AG04450 (cell line): ENCODE measurements at places on chromosomes 2 and 18.

DNA sequence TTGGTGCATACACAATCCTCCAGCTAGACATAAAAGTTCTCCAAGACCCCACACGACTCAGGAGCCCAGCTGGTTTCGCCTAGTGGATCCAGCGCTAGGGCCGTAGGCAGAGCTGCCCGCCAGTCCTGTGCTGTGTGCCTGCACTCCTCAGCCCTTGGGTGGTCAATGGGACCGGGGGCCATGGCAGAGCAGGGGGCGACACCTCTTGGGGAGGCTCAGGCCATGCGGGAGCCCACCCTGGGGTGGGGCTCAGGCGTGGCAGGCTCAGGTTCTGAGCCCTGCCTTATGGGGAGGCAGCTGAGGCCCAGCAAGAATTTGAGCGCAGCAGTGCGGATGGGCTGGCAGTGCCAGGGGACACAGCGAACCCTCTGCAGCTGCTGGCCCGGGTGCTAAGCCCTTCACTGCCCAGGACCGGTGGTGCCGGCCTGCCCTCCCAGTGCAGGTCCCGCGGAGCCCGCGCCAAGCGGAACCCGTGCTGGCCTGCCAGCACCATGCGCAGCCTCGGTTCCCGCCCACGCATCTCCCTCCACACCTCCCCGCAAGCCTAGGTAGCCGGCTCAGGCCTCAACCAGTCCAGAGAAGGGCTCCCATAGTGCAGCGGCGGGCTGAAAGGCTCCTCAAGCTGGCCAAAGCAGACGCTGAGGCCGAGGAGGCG, 1566.6 kb upstream of the SLC39A10 start:
- no peak for DNase-seq

- no peak for DNase-seq
Measured at GRCh38 chr18:6069103-6069502, 173.8 kb upstream of the TMEM200C start.

GRCh38 chr2:160920791-160921303, 239.4 kb upstream of the TANK start:
- peak; percentile 93 for DNase-seq

GRCh38 chr2:71784734-71785511, 331.6 kb downstream of the DYSF start:
- no peak for DNase-seq

DNA sequence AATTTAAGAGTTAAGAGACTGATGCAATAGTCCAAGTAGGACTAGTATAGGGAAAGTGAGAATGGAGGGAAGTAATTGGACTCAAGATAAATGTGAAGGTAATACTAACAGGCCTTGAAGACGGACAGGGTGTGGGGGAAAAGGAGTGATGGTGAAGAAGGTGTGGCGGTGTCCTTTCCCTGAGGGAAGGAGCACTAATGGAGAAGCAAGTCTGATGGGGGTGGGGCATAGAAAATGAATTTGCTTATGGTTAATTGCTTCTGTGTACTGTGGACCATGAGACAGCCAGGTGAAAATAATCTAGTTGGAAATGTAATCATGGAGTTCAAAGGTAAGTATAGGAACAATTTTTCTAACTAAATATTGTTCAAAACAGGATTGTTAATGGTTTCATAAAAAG, 7.1 kb upstream of the TGOLN2 start:
- no peak for DNase-seq

- no peak for DNase-seq
Measured at GRCh38 chr18:50848991-50849390, 29.2 kb upstream of the MRO start.

DNA sequence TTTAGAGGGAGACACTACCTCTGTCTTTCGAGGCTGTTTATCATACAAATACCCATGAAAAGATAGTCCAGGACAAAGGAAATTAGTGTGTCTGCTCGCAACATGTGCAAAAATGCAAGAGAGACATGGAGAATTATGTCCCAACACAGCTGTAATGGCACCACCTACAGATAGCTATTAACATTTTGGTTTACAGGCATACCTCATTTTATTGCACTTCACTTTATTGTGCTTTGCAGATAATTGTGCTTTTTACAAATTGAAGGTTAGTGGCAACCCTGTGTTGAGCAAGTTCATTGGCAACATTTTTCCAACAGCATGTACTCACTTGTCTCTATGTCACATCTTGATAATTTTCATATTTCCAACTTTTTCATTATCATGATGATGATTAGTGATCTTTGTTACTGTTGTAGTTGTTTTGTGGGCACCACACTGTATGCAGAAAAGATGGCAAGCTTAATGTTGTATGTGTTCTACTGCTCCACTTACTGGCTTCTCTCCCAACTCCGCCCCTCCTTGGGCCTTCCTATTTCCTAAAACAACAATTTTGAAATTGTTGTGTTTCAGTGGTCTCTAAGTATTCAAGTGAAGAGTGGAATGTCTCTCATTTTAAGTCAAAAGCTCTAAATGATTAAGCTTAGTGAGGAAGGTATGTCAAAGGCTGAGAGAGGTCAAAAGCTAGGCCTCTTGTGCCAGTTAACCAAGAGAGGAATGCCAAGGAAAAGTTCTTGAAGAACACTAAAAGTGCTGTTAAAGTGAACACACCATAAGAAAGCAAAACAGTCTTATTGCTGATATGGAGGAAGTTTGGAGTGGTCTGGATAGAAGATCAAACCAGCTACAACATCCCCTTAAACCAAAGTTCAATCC, 52.0 kb downstream of the ANKRD12 start:
- DNase-seq: no peak

DNA sequence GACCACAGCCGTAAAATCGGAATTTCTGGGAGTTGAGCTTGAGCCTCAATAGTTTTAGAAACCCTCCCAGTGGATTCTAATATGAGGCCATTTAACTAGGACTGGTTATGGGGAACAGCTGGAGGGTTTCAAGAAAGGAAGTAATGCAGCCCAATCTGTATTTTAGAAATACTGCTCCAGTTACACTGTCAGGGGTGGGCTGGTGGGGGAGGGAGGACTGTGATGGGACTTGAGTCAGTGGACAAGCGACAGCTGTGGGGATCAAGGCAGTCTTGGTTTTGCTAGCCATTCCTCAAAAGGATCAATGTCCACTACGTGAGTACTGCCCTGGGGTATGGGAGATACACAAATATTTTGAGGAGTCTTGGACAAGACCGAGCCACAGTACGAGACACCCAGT, 34.8 kb downstream of the ASB1 start:
- no peak for DNase-seq

- no peak for DNase-seq
Measured at GRCh38 chr2:40824278-40824677, 372.4 kb upstream of the SLC8A1 start.

DNA sequence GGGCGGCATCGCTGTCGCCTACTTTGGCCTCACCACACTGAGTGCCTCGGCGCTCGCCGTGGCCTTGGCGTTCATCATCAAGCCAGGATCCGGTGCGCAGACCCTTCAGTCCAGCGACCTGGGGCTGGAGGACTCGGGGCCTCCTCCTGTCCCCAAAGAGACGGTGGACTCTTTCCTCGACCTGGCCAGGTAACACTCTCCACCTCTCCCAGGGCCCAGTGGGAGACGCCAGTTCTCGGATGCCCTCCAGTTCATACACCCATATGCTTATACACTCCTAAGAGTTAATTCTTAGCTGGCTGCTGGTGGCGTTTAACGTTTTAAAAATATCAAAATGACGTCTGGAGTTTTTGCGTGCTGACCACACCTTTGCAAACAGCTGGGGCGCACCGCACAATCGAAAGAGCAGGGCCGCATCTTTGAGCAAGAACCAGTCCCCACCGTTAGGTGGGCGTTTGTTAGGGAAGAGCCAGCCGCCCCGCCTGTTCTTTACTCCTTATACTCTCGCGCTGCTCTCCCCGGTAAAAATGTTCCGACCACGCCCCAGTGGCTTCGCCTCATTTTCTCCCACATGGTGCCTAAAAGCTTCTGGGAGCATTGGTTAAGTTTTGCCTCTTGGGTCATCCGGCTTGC, 899 bp downstream of the SLC1A4 start:
- DNase-seq: no peak

DNA sequence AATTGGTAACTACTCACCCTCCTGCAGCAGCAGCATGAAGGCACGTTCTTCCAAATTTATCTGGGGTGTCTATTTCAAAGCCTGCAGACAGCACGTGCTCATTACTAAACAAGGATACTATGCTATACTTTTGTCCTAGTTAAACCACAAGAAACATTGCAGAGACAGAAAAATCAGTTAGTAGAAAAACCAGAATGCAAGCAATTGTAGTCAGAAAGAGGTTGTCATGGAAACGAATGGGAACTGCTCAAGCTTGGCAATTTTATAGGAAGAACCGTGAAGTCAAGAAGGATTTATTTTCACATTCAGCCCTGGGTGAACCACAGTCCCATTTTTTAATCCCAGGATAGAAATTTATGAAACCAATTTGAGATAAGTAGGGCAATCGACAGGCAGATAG, 162.2 kb upstream of the PGAP1 start:
- no peak for DNase-seq

GRCh38 chr2:128748336-128748735, 429.7 kb upstream of the HS6ST1 start:
- no peak for DNase-seq

DNA sequence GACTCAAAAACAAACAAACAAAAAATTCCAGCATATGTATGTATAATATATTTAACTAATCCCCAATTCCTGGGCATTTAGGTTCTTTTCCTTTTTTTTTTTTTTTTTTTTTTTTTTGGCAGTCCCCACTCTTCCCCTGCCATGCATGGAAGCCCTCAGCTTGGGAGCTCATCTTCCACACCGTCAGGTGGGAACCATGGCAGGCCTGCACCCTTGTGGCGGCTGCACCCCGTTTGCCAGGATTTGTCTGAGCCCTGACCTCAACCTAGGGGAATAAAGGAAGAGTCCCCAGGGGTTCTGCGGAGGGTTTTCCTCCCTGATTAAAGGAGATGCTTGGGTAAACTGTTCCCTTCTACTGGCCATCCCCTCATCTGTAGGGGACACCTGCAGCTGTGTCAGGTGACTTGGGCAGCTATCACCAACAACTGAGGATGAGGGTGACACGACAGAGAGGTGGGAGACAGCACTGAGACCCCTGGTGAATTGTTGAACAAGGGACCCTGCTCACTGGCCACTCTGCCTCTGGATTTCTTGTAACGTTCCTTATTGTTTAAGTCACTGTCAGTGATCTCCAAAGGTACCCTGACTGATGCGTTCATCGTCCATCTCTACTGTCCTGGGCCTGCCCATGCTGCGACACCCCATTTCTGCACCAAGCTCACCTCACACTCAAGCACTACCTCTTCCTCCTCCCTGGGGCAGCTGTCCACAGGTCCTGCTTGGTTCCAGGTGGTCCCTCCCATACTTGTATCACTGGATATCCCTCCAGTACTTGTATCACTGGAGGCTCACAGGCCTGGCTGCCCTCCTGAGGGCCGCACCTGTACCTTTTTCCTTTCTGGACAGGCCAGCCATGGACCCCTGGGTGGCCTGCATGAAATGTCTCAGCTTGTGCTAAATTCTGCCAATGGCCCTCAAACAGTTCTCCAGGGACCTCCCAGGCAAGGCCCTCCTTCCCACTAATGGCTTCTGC, 14.5 kb downstream of the TMEM185B start:
- DNase-seq: no peak

DNA sequence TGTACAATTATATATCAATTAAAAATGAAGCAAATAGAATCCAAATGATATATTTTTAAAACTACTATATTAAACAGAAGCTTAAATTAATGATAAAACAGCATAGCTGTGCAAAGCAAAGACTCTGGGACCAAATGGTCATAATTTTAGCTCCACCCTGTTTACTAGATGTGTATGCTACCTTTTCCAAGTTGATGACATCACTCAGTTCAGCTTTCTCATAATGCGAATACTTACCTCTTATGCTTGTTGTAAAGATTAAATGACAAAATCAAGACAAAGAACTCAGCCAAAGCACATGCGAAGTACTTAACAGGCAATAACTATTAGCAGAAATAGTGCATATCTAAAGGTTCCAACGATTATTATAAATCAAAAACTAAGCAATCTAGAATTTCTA, 51.6 kb downstream of the LNPK start:
- no peak for DNase-seq

GRCh38 chr2:165357758-165358157, 111.7 kb upstream of the CSRNP3 start:
- DNase-seq: peak; percentile 29

DNA sequence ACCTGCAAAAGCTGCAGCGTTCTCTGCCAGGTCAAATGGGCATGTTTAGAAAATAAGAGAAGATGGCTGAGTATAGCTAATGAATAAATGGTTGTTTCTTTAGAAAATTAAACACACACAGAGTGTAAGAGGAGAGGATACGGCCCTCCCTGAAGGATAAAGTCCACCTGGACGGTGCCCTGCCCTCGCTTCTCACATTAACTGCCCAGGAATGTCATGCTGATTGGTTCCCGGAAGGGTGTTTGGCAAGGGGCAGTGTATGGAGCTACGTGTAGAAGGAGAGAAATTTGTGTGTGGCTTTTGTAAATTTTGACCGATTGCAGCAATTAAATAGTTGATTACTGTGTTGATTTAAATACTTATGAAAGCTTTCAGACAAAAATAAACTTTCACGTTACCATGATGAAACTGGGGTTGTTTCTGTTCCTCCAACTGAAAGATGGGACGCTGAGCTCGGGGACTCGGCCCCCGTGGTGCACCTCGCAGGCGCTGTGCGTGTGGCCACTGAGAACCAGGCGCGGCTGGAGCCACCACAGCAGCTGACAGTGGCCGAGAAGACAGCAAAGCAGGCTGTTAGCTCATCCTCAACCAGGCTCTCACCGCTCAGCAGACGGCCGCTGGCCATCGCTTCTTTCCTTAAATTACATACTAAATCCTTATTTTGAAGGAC, 22.7 kb downstream of the MPPE1 start:
- no peak for DNase-seq

GRCh38 chr2:233929352-233930022, 12.3 kb downstream of the TRPM8 start:
- DNase-seq: no peak

DNA sequence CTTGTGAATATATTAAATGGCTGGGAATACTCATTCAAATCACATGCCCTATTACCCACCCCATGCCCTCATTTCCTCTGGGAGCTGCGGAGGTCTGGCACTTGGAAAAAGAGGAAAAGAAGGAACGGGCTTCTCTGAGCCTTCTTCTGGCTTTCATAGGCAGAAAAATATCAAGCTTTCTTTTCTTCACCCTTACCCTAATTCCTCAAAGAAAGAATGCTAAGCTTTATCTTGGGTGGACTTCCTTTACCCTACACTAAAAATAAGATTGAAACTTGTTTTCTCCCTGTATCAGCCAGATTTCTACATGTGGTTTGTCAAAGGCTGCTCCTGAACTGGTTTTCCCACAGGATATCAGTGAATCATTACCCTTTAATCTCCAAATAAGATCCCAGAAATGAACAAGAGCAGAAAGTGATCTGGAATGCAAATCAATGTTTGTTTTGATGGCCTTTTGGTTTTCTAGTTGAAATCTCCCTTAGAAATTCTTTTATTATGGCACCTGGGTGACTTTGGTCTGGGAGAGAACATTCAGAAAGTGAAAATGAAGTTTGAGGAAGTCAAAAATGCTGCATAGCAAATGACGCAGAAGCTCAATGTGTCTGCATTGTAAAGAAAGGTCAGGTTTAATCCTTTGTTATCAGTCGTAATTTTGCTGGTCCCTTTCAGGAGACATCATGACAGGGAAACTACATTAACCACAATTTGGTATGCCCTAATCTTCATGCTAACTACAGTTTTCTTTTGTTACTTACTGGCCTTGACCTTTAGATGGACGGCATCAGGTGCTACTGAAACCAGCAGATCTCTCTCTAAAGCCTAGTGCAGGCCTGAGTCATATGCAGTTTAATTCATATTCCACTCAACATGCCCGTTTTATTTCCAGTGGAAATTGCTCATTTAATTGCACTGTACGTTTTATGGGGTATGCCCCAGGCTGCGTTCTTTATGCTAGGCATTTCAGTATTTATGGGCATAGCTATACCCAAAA, 46.6 kb upstream of the HNRNPA3 start:
- no peak for DNase-seq
